ENCODE measurements at places on chromosomes 3 and 15.

DNA sequence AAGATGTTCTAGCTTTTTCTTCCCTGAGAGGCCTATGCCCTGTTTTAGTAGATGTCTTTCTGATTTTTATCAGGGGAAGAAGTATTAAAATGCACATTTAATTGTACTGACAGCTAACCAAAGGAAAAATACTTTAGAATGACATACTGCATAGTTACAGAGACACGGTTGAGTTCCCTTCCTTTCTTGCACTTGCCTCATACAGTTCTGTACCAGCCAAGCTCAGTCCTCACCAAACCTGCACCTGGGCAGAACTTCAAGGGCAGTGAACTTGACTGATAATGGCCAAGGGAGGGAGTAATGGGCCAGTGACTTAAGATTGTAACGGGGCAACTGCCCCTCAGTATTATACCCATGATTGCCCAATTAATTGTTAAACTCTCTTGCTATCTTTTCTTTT lies 34.1 kb upstream of the RASGRP1 start:
- no peak for DNase-seq

GRCh38 chr3:58591517-58592510 lies 14.6 kb upstream of the FAM107A start:
- DNase-seq: no peak

DNA sequence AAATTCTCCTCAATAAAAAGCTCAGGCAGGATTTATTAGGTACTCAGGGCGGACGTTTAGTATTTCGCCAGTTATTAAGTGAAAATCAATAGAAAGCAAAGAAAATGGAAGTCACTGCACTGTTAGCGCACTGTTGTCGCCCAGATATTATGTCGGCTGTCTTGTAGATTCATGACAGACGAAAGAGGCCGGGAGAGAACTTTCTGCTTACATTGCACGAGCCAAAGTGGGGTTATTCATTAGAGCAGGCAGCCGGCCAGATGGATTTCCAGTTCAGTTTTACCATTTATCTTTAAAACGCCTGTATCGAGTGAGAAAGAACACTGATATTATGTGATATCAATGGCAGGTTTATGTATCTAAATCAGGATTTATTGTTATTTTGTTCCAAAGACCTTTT lies 866.0 kb upstream of the NR2F2 start:
- DNase-seq: no peak

GRCh38 chr3:188303286-188303799 lies 149.4 kb downstream of the LPP start:
- no peak for DNase-seq

DNA sequence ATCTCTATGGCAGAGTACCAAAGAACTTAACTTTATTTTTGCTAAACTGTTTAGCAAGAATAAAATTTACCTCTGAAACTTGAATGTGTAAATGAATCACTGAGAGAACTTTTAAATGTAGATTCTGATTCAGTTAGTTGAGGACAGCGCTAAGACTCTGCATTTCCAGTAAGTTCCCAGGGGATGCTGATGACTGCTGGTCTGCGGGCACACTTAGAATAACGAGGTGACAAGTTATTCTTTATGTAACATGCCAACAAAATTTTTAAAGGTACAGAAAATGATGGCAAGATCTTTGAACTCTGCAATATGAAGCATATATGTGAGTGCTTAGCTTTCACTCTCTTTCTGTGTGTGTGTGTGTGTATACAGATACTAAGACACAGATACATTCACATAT lies 56.4 kb downstream of the TGFBR2 start:
- DNase-seq: no peak

DNA sequence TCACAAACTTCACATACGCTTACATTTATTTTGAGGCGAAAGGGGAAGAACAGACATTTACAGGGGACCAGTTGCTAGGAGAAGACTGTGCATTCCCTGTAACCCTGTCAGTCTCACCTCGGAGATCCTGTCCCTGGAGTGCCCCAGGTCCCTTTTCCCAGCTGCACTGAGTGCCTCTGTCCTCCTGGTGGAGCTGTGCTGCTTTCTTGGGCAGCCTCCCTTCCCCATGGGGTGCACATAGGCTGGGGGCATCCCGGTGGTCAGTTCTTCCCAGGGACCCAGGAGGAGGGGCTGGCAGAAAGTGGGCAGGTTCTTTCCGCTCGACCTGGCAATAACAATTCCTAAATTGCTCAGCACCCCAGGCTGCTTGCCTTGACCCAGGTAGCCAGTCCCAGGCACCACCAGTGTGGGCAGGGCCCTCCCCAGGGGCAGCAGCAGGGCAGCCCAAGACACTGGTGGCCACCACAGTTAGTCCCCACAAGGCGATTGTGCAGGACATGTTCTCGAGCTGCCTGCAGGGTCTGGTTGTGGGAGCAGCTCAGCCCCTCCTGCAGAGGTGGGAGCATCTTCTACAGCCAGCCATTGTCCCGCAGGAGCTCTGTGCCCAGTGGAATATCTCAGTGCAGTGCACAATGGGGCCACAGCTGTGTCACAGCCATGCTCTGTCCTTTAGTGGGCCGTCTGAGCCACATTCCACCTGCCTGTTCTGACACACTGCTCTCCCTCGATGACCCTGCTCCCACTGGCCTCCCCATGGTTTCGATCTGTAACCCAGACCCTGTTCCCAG lies 36.3 kb downstream of the APBA2 start:
- no peak for DNase-seq

- DNase-seq: no peak
Measured at GRCh38 chr3:99645277-99646106, 7.1 kb downstream of the COL8A1 start.

GRCh38 chr3:193743702-193744047 lies 150.7 kb downstream of the OPA1 start:
- DNase-seq: peak; percentile 88

- no peak for DNase-seq
Measured at GRCh38 chr3:195709676-195710085, 11.1 kb upstream of the MUC20 start.

DNA sequence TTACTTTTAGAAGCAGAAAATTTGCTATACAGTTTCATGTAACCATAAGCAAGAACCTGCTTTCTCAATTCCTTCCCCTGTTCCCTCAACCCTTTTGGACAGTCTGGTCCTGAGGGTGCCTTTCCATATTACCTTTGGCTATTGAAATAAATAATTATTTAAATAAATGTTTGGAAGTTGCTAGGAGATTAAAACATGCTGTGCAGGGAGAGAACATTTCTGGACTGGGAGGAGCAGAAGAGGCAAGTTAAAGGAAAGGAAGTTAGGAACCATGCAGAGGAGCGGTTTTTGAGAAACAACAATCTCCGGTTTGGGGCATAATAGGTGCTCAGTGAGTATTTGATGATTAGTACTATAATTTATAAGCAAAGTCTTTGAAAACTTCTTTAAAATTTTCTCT lies 41.8 kb downstream of the ZNF609 start:
- DNase-seq: no peak

DNA sequence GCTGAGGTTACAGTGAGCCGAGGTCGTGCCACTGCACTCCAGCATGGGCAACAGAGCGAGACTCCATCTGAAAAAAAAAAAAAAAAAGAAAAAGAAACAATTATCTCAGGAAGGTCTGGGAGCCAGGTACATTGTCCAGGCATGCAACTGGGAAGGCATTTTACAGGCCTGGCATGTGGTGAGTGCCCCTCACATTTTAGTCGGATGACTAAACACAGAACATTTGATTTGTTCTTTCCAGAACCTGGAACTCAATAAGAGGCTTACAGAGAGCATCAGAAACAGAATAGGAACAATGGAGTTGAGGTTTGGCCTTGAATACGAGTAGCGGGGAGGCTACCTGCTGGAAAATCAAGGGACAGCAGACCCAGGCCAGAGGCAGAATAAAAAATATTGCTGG lies 33.7 kb upstream of the IGF1R start:
- no peak for DNase-seq

- peak; percentile 84 for DNase-seq
Measured at GRCh38 chr15:51681303-51681963, at the start of gene SCG3. TSS of gene SCG3 (plus strand) at chr15:51681503. CDS start at chr15:51681756, 253 bp downstream.

GRCh38 chr15:70491641-70492040 lies 271.7 kb downstream of the UACA start:
- DNase-seq: no peak

DNA sequence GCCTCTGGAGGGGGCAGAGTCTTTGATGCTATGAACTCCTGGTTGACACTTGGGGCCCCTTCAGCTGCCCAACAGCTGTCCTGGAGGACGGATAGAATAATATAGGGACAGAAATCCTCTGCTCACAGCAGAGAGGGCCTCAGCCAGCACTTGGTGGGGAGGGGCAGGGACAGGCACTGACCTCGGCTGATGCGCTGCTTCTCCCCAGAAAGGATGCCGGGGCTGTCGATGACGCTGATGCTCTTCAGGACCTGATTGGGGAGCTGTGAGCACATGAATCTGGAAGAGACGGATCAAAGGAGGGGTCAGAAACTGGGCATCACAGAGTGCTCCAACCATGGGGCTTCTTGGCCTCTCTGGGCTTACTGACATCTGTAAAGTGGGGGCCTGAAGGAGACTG lies 29.5 kb downstream of the EHD4 start:
- no peak for DNase-seq

DNA sequence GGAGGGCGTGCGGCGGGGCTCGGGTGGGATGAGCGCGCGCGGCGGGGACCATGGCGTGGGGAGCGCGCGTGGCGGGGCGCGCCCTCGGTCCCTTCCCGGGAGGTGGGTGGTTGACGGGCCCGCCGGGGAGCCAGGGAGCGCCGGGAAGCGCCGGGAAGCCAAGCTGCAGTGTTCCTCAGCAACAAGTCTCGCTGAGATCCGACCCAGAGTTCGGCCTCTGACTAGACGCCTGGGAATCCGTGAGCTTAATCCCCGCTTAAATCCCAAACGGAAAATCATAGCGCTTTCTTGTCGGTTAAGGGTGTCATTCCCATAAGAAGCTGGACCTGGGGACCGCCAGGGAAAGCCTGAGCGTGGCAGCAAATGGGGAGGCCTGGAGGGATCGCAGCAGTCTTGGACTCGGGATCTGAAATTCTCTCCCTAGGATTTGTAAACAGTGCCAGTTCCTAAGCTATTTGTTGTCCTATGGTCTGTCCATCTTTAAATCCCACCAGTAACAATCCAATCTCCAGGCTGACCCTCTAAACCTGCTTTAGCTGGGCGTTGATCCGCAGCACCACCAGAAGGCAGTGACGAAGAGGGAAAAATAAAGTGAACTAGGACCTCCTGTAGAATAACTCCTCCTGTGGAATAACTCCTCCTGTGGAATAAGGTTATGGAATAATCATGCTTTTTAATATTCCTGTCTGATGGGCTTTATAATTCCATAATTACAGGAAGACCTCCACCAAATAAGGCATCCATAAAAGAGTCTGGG lies 570 bp upstream of the NEDD4 start:
- no peak for DNase-seq

DNA sequence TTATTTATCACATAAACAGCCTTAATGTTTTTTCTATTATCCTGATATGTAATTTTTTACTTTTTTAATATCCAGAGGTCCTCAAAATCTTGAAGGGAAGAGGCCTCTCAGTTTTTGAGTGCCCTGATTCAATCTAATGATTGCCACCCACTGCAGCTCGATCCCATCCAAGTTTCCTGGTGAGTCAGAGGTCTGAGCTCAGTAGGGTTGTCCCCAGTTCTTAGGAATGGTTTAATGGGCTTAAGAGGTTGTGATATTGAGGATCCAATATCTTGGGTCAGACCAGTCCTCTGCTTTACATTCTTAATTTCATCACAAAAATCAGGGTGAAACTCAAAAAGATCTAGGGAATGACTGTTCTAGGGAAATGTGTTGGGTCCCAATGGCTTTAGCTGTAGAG lies 238.5 kb downstream of the NSUN3 start:
- no peak for DNase-seq

Measured in NCI-H2107 (cell line).